Glutamatergic neuron (in vitro differentiated cells): ENCODE measurements at places on chromosomes 16 and 17. TPM values are rescaled to one million over a fixed set of nuclear protein-coding genes. Genes with fewer than 3 reads are reported as not detected.

Gene SMIM36
- not detected for total RNA-seq

Gene YWHAE
- 1,106 TPM for total RNA-seq

Gene ERCC4
- 14.5 TPM for total RNA-seq

Gene PRSS8
- total RNA-seq = not detected

Gene CA10
- 1.3 TPM for total RNA-seq

Gene ORAI3
- 5.1 TPM for total RNA-seq

Gene TEDC2
- 21.1 TPM for total RNA-seq

Gene HS3ST6
- 7.8 TPM for total RNA-seq

Gene CDYL2
- total RNA-seq = 30.5 TPM

Gene CTF1
- 1.7 TPM for total RNA-seq

Gene WWP2
- total RNA-seq = 46.8 TPM

Gene AARS1
- 179 TPM for total RNA-seq

Gene DNAH17
- 1.3 TPM for total RNA-seq

Gene NLRC3
- total RNA-seq = not detected

Gene LDHD
- not detected for total RNA-seq

Gene ITGAD
- total RNA-seq = not detected

Gene RNF112
- total RNA-seq = 8.6 TPM

Gene NGFR
- total RNA-seq = 131 TPM

Gene ESRP2
- total RNA-seq = not detected

Gene TTYH2
- total RNA-seq = 121 TPM

Gene SLC16A5
- 1.1 TPM for total RNA-seq

Gene TSNAXIP1
- 3.4 TPM for total RNA-seq

Gene MYH3
- total RNA-seq = 2.1 TPM
